ENCODE measurements at places on chromosomes 5 and 9.

- no peak for DNase-seq
These were observed 470.6 kb downstream of the CCDC171 start for GRCh38 chr9:16023446-16023845.

DNA sequence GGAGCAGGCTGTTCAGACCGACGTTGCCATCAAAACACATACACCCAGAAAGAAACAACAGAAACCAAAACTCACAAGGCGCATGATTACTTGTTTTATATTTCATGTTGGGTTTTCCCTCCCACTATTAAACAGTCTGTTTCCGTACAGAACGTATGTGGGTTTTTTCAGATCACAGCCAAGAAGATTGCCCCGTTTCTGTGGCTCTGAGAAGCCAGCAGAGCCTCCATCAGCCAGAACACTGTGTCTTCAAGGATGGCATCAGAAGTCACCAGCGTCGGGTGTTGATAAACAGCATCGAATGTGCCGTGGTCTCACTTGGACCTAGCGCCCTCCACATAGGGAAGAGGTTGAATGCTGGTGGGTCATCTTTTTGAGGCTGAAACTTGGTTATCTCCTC is 42.8 kb downstream of the FAM78A start:
- no peak for DNase-seq

DNA sequence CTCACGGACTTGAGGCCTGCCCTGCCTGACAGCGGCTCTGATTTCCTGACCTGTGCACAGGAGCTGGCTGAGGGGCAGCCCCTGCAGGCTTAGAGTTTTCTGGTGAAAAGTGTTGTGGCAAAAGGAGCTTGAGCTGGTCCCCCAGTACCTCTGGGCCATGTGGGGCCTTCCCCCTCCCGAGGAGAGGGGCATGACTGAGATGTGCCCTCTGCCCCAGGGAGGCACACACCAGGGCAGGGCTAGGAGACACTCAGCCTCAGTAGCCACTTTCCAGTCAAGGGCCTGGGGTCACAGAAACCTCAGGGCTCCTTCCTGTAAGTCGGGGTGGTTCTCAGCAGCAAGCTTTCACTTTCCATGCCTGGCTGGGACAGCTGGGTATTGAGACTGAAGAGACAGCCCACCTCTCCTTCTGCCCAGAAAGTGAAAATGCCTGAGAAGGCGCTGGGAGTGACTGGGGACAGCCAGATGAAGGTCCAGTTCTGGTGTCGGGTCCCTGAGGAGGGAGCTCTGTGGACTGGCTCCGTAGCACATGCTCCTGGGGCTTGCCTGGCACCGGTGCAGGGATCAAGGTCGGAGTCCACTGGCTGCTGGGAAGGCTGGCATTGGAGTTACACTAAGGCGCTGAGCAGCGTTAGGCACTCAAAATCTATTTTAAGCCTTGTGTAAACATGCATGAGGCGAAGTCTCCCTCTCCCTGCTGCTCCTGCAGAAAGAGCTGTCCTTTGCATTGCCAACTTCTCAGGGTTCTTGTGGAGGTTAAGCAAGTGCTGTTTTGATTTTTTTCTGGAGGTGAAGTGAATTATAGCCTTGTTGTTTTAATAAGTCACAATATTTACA is 394.9 kb downstream of the GADD45G start:
- peak; percentile 52 for DNase-seq

DNA sequence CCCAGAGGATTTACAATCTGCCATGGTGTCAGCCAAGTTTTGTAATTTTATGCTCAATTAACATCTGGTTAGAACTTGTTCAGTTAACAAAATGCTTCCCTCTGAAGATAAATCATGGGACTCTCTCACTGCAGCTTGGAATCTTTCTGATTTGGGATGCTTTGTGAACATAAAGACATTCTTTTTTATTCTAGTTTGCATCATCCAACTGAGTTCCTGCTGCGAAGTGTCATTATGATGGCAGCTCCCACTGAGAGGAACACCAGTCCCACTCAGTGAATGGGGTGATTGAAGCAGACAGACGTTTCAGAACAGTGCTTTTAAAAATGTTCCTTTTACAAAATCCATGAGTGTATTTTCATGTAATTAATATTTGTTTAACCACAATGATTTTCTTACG is 863.8 kb downstream of the TLE4 start:
- no peak for DNase-seq

GRCh38 chr5:39249564-39250274 is 30.4 kb upstream of the FYB1 start:
- DNase-seq: no peak

DNA sequence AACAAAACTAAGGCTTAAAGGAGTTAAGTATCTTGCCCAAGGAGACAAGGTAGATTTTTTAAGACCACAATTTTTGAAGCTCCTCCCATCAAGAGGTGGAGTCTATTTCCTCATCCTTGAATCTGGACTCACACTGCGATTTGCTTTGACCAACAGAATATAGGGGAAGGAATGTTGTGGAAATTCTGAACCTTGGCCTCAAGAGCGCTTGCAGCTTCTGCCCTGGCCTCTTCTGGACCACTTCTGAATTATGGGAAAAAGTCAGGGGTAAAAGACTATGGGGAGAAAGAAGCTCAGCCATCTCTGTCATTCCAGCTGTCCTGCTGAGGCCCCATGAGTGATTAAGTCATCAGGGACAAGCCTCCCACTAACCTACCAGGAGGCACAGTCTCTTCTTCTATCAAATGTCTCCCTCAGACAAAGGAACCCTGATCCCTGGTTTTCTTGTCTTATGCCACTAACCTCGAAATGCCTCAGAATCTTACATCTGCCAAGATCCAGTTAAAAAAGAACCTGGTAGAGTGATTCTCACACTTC is 25.9 kb downstream of the MAPKAP1 start:
- no peak for DNase-seq

- no peak for DNase-seq
These were observed 313.9 kb downstream of the TLE1 start for GRCh38 chr9:81375187-81376100.

- DNase-seq: no peak
These were observed 113.5 kb upstream of the IL6ST start for GRCh38 chr5:56108246-56108645.

DNA sequence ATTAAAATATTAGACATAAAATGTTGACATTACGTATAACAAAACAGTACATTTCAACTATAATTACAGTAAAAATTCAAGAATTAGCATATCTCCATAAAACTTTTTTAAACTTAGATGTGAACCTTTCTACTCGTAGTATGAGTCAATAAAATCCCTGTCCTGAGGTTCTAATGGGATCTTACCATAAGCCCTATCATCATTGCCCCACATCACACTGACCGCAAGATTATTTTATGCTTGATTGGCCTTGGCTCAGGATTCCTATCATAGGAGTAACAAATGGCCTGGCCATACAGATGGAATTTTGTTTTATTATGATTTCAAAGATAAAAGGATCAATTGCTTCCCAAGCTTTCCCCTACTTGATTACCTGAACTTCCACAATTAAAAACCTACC is 238.3 kb downstream of the MEF2C start:
- DNase-seq: no peak

DNA sequence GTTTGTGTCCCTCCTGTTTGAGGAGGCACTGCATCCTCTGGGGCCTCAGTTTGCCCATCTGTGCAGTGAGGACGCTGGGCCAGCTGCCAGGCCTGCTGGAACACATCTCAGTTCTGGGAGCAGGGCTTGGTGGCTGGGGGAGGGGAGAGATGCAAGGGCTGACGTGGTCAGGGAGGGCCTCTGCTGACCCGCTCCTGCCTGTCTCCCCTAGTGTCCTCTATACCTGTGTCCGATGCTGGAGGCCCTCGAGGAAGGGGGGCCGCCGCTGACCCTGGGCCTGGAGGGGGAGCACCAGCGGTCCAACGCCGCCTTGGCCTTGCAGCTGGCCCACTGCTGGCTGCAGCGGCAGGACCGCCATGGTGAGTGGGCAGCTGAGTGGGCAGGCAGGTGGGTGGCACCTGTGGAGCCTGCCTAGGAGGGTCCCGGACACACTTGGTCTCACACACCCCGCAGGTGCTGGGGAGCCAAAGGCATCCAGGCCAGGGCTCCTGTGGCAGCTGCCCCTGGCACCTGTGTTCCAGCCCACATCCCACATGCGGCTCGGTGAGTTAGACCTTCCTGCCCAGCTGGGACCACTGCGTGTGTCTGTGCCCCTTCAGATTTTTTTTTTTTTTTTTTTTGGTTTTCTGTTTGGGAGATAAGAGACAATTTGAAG is 5.8 kb downstream of the FPGS start:
- no peak for DNase-seq

- DNase-seq: peak; percentile 51
These were observed 324.4 kb downstream of the ENC1 start for GRCh38 chr5:74316064-74316603.

DNA sequence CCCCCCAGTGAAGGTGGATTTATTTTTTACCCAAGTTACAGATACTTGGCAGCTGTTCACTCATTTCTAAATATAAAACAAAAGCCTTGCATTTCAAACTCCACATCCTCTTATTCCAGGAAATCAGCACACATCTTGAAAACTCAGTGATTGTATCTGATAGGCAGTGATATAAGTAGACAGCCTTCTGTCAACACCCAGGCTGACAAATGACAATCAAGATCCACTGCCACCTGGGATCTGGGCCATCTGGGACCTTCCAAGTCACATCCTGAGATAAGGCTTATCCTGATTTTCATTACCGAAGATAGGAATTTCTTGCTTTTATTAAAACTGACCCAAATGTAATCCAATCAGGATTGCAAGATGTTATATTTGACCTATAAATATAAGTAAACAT is 201.3 kb upstream of the PUM3 start:
- peak; percentile 35 for DNase-seq

GRCh38 chr9:14275331-14275730 is 38.6 kb downstream of the NFIB start:
- no peak for DNase-seq

- no peak for DNase-seq
These were observed 6.1 kb downstream of the PITX1 start for GRCh38 chr5:135027697-135028615.

GRCh38 chr5:163190784-163191183 is 246.6 kb upstream of the CCNG1 start:
- DNase-seq: no peak

GRCh38 chr5:14190194-14191164 is 47.3 kb downstream of the TRIO start:
- DNase-seq: no peak

- peak; percentile 65 for DNase-seq
These were observed 49.5 kb upstream of the EGFLAM start for GRCh38 chr5:38208782-38209378.

DNA sequence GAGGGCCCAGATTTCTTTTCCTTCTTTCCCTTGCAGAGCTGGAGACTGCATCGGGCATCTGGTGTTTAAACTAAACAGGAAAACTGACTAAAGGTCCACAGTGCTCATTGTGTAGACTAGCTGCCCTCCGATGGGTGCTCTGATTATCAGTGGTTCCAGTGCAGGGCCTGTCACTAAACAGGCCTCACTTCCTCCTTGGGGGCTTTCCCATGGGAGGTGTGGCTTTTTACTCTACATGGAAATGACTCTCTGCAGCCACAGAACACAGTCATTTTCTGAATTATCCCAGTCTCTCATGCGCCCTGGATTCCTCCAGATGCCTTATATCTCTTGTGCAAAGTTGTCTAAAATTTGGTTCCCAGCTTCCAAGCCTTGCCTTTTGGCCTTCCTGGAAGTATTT is 199.2 kb downstream of the TRIO start:
- DNase-seq: no peak

DNA sequence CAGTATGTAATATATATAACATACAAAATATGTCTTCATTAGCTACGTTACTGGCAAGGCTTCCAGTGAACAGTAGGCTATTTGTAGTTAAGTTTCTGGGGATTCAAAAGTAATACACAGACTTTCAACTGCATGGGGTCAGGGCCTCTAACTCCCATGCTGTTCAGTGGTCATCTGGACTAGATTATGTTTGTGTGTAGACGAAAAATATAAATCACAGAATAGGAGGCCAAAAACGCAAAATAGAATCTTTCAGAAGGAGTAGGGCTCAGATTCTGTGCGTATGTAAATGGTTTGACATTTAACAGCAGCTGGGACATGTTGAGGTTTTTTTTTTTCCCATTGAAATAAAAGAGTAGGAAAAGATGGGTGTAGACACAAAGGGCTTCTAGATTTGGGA is 1048.7 kb upstream of the WWC1 start:
- DNase-seq: no peak

DNA sequence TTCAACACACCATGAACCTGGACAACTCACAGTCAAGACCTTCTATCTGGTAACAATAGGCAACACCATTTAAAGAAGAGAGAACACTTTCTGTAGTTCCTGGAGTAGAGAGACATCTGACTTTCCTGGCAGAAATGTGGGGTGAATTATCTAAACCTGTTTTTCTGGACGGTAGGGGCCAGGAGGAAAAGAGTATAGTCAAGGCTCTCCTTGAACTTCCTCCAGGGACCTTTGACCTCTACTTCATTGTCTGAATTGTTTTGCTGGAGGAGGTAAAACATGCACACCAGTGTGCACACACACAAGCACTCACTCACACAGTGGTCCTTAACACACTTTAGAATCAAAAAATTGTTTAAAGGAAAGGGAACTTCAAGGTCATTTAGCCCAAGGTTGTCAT is 13.2 kb downstream of the S100Z start:
- no peak for DNase-seq

- DNase-seq: no peak
These were observed 196.6 kb downstream of the PAPPA start for GRCh38 chr9:116350213-116350612.

- DNase-seq: no peak
These were observed 297.9 kb upstream of the SEMA6A start for GRCh38 chr5:116872486-116872885.

- DNase-seq: no peak
These were observed 116.5 kb upstream of the ATP10B start for GRCh38 chr5:160968480-160968879.

GRCh38 chr5:147464211-147464610 is 45.7 kb downstream of the DPYSL3 start:
- DNase-seq: peak; percentile 53

DNA sequence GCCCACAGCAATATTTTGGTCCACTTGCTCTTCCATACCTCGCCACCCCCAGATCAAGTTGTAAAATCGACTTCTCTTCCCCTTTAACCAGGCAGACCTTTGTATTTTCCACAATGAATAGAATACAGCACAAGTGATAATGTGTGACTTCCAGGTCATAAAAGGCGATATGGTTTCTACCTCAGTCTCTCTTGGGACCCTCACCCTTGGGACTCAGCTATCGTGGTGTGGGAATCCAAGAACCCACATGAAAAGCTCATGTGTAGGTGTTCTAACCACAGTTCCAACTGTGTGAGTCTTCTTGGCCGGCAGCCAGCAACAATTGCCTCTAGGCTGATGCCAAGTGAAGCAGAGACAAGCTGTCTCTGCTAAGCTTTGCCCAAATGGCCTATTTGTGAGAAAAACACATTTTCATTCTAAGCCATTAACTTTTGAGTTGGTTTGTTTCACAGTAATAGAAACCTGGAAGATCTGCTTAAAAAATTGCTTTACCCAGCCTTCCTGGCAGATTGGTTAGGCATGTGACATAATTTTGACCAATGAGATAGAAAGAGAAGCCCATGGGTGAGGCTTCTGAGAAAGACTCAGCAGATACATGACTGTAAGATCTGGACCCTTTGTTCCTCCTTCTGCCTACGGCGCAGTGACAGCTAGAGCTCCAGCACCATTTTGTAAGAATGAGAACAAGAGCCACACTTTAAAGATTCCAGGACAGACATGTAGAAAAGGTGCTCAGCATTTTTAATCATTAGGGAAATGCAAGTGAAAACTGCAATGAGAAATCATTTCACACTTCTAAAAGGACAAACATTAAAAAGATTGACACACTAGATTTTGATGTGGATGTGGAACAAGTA is 18.3 kb upstream of the MLLT3 start:
- DNase-seq: no peak
